ENCODE measurements at places on chromosomes 5 and 9.
A peak's percentile ranks its signal among the peaks of the same experiment; 100 is the strongest.

- no peak for DNase-seq
These were observed 305.5 kb downstream of the ZSWIM6 start for GRCh38 chr5:61637566-61637965.

GRCh38 chr9:23537192-23538066, 288.6 kb downstream of the ELAVL2 start:
- DNase-seq = no peak

DNA sequence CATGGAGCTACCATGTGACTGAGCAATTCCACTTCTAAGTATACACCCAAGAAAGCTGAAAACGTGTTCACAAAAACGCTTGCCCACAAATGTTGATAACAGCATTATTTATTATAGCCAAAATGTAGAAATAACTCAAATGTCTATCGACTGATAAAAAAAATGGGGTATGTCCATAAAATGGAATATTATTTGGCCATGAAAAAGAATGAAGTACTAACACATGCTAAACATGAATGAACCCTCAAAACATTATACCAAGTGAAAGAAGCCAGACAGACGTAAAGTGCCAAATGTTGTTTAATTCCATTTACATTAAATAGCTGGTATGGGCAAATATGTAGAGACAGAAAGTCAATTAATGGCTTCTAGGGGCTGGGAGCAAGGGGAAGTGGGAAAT, 184.9 kb upstream of the IRX2 start:
- DNase-seq = no peak

- no peak for DNase-seq
These were observed 252.1 kb downstream of the LURAP1L start for GRCh38 chr9:13026956-13027355.

DNA sequence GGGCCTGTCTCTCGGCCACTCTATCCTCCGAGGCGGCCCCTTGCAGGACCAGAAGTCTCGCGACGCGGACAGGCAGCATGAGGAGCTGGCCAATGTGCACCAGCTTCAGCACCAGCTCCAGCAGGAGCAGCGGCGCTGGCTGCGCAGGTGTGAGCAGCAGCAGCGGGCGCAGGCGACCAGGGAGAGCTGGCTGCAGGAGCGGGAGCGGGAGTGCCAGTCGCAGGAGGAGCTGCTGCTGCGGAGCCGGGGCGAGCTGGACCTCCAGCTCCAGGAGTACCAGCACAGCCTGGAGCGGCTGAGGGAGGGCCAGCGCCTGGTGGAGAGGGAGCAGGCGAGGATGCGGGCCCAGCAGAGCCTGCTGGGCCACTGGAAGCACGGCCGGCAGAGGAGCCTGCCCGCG, 283.5 kb downstream of the ARHGEF28 start:
- DNase-seq = no peak

DNA sequence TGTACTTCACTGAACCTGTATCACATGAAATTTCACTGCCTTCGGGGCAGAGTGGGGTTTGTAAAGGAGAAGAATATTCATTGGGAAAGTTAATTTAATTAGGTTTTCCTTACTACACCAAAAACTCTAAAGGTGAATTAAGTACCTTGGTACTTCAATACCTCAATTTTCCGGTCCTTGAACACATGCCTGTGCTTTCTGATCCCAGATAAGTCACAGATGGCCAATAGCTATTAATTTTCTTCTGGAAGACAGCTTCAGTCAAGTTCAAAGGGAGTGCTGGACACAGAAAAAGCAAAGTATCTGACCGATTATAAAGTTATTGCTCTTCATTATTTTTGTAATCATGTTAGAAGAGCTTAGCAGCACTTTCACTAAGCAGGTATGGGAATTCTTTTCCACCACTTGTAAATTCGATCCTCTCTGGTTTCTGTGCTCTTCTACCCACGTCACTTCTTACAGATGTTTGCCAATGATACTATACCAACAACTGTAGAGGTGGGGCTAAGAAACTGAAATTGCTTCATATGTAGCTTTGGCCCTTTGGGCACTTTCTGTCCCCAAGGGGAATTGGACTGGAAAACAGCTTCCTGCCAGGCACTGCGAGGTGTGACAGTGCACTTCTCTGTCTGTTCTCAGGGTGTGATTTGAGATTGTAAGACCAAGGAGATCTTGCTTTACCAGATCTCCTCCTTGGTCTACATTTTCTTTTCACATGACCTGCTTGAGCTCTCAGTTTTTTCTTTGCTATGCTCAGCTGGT, 164.0 kb downstream of the CCDC192 start:
- DNase-seq = no peak

DNA sequence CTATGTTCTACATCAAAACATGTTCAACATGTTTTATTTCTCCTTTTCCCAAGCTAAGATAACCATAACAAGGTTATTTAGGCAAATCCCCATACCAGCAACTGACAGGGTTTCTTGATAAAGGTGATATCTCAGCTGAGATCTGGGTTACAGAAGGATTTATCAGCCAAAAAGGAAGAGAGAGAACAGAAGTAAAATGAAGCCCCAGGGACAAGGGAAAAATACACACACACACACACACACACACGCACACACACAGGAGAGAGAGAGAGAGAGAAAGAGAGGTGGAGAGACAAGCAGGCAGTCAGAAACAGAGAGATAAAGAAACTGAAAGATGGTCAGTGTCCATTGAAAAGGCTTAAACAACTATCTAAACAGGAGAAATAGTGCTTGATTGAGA, 19.7 kb upstream of the MLLT3 start:
- DNase-seq = no peak

DNA sequence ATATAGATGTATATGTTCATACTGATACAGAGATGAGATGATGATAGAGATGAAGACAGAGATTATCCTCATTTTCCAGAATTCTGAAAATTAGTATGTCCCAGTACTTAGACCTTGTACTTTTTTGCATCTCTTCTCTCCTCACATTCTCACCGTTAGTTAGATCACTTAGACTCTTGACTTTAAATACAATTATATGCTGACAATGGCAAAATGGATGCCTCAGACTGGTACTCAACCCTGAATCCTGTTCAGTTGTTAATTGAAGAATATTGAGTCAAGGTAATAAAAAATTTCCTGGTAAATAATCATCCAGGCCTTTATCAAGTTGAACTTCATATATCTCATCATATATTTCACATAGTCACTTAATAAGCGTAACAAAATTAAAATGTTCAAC, 505.4 kb downstream of the EFNA5 start:
- DNase-seq = no peak

GRCh38 chr5:103441523-103441922, 121.1 kb downstream of the NUDT12 start:
- DNase-seq = no peak

GRCh38 chr5:122310889-122311288, 1.1 kb upstream of the SNCAIP start:
- no peak for DNase-seq

GRCh38 chr9:90128587-90129190, 513.9 kb downstream of the DIRAS2 start:
- no peak for DNase-seq

DNA sequence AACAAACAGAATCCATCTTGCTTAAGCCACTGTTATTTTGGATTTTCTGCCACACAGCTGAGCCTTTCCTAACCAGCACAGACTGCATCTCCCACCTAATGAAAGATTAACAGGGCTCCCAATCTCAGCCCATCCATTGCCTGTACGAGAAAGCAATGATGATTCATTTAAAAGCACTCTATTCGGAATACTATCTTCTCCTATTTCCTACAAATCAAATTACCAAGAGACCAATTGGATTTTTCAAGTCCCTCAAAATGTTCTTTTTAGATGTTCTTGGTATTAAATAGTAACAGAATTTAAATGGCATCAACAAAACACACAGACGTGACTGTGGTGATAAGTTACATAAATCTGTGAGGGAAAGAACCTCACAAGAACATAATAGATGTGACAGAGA, 324.1 kb downstream of the AGTPBP1 start:
- DNase-seq = no peak

DNA sequence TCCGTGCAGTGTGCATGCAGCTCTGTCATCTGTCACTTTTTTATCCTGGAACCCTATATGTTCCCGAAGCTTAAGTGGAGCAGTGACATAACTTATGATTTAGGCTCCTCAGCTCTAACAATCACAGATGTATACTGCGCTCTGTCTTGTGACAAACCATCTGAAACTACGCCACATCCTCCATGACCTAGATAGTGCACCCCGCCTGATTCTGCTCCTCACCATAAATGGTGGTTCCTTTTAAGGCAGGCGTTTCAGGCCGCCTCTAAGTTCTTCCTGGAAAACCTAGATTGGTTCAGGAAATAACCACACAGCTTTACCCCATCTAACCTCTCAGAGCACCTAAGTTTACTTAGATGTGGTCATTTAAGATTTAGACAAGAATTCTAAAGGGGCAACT, 372.0 kb downstream of the CDH10 start:
- no peak for DNase-seq

- DNase-seq = no peak
These were observed 23.3 kb downstream of the FAM81B start for GRCh38 chr5:95414451-95414850.

GRCh38 chr5:87300744-87301143, 33.1 kb downstream of the RASA1 start:
- peak; percentile 84 for DNase-seq

GRCh38 chr9:95286151-95286550, 31.4 kb downstream of the FANCC start:
- DNase-seq = no peak

DNA sequence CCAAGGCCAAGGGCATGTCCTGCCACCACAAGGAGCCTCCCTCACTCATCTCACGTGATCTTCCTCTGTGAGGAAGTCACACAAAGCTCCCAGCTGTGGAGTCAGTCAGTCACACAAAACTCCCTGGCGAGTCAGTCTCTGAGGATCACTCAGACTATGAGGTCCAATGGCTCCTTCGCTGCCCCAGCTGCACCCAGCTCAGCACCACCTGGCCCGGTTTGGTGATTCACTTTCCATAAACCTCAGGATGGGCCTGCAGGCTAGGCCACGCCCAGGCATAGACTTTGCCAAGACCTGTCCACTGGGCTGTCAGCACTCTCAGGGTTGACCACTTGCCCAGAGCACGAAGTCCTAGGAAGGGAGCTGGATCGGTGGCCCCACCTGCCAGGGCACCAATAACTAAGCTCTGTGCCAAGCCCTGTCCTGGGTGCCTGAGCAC, 233.8 kb downstream of the HSPA4 start:
- DNase-seq = peak; percentile 55

GRCh38 chr9:14151451-14151850, 162.5 kb downstream of the NFIB start:
- no peak for DNase-seq

DNA sequence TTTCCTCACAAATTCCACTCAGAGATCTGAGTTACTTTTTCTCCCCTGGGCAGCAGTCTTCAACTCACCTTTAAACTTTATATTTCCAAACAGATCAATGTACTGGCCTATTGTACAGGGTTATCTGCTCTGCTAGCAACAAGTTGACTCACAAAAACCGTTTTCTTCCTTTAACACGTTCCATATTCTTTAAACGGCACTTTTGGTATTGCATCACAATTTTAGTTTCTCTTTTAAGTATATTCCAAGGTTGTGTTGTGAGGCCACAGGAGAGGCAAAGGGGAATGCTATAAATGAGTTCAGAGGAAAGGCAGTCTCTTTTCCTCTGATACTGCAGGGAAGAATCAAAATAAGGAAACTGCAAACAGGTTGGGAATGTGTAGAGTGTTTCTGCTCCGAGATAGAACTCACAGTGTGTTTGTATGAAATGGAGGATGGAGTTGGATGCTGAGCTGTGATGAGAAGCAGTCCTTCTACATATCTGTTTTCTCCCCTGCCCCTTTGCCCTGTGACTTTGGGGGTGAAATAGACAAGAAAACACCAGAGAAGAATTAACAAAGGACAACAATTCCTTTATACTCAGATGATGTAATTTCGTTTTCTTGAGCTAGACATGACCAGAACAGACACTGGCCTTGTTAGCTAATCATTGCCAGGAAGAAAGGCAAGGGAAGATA, 9.9 kb upstream of the ALDOB start:
- no peak for DNase-seq

DNA sequence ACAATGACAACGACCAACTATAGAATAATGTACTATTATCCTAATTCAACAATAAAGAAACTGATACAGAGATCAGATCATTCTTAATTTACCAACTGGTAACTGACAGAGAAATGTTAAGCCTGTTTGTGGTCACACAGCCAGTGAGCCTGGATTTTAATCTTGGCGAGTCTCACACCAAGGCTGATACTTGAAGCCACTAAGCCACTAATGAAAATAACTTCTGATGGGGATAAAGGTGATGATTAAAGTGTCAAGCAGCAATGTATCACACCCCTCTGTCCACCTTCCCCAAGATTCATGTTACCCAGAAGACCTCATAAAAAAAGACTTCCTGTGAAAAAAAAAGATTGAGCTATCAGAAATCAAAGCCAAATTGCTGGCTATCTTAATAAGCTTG, 350.5 kb downstream of the SPOCK1 start:
- no peak for DNase-seq

DNA sequence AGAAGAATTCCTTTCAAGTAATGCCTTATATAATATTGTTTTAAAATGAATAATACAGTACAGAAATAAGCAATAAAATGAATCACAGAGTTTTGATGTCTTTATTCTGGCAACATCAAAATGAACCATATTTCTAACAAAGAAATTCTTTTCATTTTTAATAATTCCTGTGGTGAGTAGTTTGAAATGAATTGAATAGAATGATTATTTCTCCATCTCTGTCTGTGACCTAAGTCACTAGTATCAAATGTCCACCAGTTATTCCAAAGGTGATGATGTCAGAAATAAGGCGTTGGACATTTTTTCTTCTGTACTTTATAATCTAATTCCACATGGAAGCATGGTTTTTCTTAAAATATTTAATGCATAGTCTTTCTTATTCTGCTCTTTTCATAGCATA, 106.2 kb downstream of the ADAMTSL1 start:
- DNase-seq = no peak

GRCh38 chr9:71648453-71648852, 119.9 kb downstream of the CEMIP2 start:
- no peak for DNase-seq

DNA sequence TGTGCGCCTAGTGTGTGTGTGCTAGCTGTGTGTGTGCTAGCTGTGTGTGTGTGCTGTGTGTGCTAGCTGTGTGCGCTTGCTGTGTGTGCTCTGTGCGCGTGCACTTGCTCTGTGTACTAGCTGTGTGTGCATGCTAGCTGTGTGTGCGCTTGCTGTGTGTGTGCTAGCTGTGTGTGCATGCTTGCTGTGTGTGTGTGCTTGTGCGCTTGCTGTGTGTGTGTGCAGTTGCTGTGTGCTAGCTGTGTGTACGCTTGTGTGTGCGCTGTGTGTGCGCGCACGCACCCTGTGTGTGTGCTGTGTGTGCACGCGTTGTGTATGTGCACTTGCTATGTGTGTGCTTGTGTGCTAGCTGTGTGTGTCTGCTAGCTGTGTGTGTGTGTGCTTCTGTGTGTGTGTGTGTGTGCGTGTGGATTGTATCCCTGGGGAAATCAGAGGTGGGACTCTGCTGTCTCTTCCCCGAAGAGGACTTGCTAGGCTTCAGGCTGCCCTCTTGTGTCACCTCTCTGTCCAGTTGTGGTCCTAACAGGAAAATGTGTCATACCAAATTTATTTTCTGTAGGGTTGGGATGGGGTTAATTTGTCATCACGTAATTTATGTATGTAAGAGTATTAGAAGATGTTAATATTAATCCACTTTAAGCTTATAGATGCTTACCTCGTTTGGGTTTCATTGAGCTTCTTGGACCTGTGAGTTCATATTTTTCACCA, 38.9 kb downstream of the TPPP start:
- no peak for DNase-seq

All from inflammatory macrophage (primary cell).